ENCODE measurements at places on chromosomes 4 and X.
A peak's percentile ranks its signal among the peaks of the same experiment; 100 is the strongest.

GRCh38 chrX:19882066-19882775 is 5.2 kb downstream of the SH3KBP1 start:
- DNase-seq: no peak

GRCh38 chr4:137510557-137511265 is 21.6 kb downstream of the PCDH18 start:
- DNase-seq: peak; percentile 58

GRCh38 chrX:43096830-43097229 is 318.9 kb upstream of the PPP1R2C start:
- DNase-seq: no peak

DNA sequence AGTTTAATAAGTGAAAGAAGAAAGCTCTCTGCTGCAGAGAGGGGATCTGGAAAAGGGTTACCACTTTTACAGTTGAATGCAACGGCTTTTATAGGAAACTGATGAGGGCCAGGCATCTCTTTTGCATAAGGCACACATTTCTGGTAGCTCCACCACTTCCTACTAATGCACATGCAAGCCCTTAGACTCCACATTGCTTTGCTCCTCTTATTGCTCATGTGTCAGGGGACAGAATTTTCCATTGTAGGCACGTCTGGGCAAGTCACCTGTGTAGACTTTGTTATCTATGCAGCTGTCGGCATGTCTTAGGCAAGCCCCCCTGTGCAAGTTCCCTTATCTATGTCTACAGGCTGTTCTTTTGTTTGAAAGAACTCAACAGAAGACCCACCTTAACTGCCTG is 294.6 kb upstream of the STS start:
- no peak for DNase-seq

DNA sequence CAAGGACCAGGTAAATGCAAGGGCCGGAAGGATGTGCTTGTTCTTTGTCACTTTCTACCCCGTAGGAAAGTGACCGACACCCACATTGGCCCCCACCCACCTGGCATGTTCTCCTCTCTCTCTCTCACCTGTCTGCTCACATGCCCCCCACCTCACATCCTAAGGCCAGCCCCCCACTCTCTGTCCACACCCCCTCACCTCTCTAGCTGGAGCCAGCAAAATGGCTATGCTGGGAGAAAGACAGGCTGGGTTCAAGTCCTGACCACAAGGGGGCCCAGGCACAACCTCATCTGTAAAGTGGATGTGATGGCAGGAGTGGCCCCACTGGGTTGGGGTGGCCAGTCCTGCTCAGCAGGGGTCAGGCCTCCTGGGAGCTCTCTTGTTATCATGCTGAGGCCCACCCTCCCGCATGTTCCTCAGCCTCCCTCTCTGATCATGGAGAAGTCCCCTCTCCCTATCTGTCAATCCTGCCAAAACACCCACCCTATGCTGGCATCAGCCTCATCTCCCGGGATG is 1.7 kb upstream of the PPP2R2C start:
- DNase-seq: peak; percentile 28

GRCh38 chr4:26135331-26135730 is 185.5 kb upstream of the RBPJ start:
- DNase-seq: no peak

DNA sequence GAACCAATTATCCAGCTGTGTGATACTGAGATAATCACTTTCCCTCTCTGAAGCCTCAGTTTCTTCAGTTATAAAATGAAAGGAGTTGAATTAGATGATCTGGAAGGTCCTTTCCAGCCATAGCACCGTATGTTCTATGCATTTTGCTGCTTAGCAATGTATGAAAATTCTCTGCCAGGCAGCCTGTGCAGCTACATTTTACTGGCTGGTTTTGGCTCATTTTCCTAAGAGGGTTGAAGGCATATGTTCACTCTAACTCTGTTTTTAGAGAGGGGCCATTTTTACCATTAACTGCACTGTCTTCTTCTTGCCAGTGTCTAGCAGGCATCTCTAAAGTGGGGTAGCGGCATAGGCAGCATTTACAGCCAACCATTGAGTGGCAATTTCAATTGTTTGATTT is 26.1 kb downstream of the TRPC5 start:
- no peak for DNase-seq

DNA sequence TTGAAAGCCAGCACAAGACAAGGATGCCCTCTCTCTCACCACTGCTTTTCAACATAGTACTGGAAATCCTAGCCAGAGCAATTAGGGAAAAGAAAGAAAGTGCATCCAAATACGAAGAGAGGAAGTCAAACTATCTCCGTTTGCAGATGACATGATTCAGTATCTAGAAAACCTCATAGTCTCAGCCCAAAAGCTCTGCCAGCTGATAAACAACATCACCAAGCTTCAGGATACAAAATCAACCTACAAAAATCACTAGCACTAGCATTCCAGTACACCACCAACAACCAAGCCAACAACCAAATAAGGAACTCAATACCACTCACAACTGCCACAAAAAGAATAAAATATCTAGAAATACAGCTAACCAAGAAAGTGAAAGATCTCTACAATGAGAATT is 38.6 kb downstream of the COX7B2 start:
- DNase-seq: no peak

- DNase-seq: peak; percentile 24
Measured at GRCh38 chrX:121851033-121851432, 803.6 kb downstream of the GLUD2 start.

DNA sequence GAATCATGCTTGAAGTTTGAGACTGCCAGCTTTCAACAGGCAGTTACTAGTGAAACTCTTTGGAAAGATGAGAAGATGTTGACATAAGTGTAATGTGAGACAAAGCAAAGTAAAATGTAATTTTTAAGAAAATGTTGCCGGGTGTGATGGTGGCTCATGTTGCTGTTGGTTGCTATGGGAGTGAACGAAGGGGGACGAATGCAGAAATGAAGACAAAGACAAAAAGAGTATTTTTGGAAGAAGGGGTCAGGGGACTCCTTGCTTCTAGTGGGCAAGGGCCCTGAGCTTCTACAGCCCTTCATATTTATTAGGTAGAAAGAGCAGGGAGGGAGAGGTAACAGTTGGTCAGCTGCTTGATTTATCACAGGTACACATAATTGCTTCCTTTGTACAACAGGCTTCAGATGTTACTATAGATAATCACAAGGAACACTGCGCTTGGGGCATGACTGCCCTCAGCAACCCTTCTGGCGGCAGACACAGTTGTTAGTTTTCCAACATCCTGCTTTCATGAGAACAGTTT is 11.9 kb upstream of the UGDH start:
- no peak for DNase-seq

- DNase-seq: peak; percentile 17
Measured at GRCh38 chrX:41382714-41383645, 49.0 kb downstream of the DDX3X start.

DNA sequence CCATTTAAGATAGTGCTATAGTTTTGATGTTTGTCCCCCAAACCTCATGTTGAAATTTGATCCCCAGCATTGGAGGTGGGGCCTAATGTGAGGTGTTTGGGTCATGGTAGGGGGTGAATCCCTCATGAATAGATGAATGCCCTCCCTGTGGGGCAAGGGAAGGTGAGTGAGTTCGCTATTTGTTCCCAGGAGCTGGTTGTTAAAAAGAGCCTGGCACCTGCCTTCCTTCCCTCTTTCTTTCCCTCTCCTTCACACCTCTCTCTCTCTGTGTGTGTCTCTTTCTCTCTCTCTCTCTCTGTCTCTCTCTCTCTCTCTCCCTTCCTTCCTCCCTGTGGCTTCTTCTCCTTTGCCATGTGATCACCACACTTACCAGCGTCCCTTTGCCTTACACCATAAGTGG is 160.7 kb downstream of the AASDH start:
- DNase-seq: no peak

DNA sequence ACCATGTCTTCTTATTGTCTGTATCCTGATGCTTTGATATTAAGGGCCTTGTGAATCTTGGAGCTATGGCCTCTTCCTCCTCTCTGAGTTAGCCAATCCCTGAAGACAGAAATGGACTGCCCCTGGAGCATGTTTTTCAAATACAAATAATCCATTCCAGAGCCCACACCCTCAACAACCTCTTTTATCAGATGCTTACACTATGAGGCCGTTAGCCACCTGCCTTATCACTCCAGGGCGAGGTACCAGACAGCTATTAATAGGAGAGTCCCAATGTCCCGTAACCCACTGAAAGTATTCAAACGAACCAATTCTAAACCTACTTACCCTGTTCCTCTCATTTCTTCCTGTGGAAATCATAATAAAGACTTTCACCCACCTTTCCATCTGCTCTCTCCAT is 165.0 kb downstream of the ARHGAP24 start:
- DNase-seq: no peak

DNA sequence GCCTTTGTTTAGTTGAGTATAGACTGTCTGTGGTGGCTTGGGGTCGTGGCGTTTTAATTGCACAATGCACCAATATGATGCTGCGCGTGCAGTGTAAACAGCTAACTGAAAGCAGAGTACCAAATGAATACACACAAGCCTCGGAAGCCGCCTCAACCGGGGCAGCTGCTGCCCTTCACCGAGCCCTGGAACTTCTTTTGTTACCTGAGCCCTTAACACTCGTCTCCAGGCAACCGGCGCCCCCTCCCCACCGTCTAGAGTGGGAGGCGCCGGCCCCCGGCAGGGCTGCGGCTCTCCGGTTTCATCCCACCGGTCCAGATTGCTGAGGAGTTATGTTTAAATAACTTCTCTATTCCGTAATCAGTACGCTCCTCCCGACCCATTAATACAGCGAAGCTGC is 173.2 kb upstream of the TBL1X start:
- no peak for DNase-seq

DNA sequence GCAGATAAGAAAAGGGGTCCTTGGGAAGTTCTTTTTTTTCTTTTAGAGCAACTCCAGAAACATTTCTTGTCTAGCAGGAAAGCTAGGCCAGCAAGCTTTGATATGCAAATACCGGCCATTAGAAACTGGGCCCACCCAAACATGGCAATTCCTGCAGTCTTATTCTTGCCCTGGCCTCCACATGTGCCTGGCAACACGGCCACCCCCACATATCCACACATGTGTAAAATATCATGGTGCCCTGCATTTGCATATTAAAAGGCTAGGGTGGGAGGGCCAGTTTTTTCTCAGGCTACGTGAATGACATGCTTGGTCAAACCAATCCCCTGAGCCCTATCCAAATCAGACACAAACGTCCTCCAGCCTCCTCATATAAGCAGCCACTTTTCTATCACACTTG is 171.7 kb upstream of the ZCCHC13 start:
- no peak for DNase-seq

Measured in Daoy (cell line).